ENCODE measurements at places on chromosomes 4 and X.

DNA sequence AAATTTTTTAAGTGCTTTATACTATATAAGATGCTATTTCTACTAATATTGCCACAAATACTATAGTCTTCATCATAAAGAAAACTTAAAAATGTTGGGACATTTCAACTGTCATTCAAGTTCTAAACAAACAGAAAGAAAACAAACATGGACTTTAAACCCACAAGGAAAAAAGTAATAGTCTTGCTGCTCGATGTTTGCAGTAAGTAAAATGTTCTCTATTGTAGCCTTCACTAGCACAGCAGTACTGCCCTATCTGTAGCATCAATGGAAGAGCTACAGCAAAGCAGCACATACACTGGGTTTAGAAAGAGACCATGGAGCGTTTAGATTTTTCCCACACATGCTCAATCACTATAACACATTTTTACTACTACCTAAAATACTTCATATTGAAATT is 146.8 kb downstream of the KLHL13 start:
- DNase-seq = no peak

GRCh38 chrX:83845397-83845796 is 15.5 kb upstream of the CYLC1 start:
- no peak for DNase-seq

- DNase-seq = no peak
Observed at GRCh38 chr4:168522356-168522755, 25.5 kb downstream of the PALLD start.

DNA sequence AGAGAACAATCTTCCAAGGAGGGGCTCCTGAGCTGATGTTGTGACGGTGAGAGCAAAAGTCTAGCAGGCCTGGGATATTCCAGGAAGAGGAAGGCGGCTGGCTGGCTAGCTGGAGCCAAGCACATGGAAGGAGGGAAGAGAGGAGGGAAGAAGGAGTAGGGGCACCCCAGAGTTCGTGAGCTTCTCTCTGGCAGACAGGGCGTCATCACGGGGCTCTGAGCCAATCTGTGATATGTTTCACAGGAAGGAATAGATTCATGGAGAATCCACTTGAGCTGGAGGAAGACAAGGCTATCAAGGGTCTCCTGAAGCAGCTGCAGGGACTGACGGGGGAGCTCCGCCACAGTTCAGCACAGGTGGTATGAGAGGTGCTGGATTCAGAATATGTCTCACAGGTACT is 73.6 kb downstream of the DHRSX start:
- no peak for DNase-seq

GRCh38 chr4:23700197-23700596 is 189.7 kb downstream of the PPARGC1A start:
- DNase-seq = no peak

GRCh38 chr4:126799971-126800574 is 832.7 kb upstream of the INTU start:
- no peak for DNase-seq

- no peak for DNase-seq
Observed at GRCh38 chr4:66294638-66295037, 624.3 kb upstream of the EPHA5 start.

DNA sequence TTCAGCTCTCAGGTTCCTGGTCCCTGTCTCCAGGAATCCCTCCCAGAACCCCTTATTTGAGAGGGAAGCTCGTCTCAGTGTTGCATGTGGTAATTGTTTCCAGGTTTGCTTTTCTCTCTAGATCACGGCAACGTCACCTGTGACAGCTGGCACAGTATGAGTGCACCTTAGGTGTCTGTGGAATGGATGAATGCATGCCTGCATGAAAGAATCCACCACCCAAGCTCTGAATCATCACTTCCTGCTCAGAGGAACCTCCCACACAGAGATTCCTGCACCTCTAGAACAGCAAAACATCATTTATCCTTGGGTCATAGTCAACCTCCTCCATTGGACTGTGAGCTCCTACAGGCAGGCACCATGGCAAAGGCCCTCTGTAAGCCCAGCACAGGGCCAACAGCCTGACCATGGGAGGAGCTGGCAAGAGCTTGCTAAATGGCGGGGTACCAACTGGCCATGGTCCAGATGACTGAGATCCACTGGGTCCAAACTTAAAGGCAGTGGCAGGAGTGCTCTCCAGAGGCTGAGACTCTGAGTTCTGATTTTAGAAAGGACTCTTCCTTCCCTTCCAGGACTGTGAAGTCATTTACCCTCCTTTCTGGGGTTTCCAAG is 116.2 kb downstream of the SLC2A9 start:
- no peak for DNase-seq

GRCh38 chr4:41209187-41209586 is 5.2 kb downstream of the APBB2 start:
- no peak for DNase-seq

DNA sequence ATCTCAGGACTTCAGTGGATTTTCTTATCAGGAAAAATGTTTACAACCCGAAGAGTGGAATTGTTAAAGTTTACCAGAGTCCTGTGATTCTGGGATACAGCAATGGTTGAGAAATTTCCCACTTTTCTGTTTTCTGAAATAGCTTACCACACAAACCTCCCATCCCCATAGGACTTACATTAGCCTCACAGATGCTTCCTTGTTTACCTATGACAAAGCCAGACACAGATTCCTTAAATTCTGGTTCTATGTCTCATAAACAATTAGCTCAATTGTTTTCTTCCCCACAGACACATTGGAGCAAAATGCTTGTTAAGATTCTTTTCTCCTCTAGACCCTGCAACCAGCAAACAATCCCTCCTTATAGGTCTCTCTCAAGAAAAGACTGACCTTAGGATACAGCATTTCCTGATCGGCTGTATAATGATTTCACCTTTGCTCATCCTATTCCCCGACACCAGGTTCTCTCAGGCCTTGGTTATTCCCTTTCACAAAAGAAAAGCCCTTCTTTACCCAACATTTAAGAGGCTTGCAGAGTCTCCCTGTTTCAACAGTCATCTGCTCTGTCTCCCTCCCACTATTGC is 886.2 kb downstream of the ARAP2 start:
- no peak for DNase-seq

DNA sequence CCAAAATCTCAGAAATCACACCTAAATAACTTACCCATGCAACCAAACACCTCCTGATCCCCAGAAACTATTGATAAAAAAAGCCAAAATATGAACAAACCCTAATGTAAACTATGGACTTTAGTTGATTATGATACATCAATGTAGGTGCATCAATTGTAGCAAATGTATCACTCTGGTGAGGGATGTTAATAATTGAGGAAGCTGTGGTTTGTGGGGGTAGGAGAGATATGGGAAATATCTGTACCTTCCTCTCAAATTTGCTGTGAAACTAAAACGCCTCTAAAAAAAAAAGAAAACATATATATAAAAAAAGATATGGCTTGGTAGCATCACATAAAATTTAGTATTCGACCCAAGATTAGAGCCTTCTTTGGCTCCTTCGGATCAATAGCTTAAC is 144.3 kb upstream of the CPEB2 start:
- no peak for DNase-seq

DNA sequence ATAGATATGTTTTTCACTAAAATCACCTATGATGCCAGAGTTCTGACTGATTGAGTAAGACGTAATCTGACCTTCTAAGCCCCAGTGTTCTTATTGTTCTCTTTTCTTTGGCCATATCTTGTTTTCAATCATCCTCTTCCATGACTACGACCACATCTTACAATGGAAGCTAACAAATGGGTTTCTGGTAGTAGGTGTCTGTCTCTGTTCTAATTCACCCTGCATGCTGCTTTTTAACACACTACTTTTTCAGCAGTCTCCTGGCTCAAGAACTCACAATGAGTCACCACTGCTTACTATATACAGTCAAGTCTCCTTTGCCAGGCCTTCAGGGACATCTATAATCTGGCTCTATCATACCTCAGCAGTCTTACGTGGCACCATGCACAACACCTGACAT is 146.1 kb downstream of the NEXMIF start:
- DNase-seq = no peak

- DNase-seq = no peak
Observed at GRCh38 chr4:95304898-95305297, 243.9 kb downstream of the UNC5C start.

DNA sequence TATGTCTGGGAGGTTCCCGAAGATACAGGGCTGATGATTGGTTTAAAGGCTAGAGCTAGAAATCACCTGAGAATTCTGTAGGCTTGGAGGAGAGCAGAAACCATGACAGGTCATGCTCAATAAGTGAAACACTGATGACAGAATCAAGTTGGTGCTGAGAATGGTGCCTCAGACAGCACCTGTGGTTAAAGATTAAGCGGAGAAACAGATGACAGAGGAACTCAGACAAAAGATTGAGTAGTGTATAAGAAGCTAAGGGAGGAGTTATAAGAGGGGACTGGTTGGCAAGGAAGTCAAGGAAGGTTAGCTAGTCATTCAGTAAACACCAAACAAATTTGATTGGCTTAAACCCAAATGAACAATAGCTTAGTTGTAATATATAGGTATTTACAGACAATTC is 385.4 kb upstream of the CNKSR2 start:
- no peak for DNase-seq

Measured in cardiac septum (tissue), 1 donor.